ENCODE measurements at places on chromosomes 7 and 10.

GRCh38 chr10:30294476-30295240 is 54.4 kb downstream of the MTPAP start:
- DNase-seq, result peak; percentile 91

- peak; percentile 74 for DNase-seq
These were observed 248.9 kb downstream of the COBL start for GRCh38 chr7:51067757-51068156.

DNA sequence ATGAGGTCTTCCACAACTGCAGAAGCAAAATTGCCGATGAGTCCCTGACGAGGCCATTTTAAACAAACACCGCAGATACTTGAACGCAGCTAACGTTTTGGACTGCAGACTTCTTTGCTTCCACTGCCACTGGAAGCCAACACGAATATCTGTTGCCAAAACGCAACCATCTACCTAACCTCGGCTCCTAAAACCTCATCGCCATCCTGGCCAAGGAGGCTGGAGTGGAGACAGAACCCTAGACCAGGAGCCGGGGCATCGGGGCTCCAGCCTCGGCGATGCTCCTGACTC is 493 bp downstream of the WDR91 start:
- DNase-seq, result peak; percentile 69

- peak; percentile 4 for DNase-seq
These were observed 48.5 kb upstream of the MKX start for GRCh38 chr10:27794157-27794556.

DNA sequence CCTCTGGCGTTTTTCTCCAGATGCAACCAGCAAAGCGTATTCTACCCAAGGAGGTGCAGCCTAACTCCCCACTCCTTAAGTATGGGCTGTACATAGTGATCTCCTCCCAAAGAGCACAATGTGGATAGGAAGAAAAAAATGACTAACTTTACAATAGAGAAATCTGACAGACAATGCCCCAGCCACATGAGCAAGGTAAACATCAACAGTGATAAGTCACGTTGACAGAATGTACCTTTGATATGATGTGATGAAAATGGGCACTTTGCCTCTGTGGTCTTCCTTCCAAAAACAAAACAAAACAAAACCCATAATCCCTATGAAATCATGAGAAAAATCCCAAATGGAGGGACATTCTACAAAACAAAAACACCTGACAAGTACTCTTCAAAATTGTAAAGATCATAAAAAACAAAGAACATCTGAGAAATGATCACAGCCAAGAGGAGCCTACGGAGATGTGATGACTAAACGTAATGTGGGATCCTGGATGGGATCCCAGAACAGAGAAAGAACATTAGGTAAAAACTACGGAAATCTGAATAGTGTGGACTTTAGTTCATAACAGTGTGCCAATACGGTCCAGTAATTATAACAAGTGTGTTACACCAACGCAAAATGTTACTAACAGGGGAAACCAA is 50.6 kb downstream of the ABLIM1 start:
- no peak for DNase-seq

DNA sequence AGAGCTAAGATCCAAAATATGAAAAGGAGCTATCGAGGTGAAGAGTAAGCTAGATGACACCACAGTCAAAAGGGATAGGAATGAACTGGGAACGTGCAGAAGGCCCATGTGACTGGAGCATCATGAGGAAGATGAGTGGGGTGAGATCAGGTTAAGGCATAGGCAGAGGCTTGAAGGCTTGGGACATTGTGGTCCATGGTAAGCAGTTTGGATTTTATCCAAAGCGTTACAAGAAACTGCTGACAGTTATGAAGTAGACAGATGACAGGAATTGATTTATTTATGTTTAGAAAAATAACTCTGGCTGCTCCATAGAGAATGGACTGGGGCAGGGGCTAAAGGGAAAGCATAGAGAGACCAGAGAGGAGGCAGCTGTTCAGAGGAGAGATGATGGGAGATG is 18.1 kb upstream of the PANK1 start:
- no peak for DNase-seq

- no peak for DNase-seq
These were observed 172.5 kb downstream of the VTI1A start for GRCh38 chr10:112619556-112619955.

Measured in NCI-H69 (cell line).